ENCODE measurements at places on chromosomes 11 and 22.

DNA sequence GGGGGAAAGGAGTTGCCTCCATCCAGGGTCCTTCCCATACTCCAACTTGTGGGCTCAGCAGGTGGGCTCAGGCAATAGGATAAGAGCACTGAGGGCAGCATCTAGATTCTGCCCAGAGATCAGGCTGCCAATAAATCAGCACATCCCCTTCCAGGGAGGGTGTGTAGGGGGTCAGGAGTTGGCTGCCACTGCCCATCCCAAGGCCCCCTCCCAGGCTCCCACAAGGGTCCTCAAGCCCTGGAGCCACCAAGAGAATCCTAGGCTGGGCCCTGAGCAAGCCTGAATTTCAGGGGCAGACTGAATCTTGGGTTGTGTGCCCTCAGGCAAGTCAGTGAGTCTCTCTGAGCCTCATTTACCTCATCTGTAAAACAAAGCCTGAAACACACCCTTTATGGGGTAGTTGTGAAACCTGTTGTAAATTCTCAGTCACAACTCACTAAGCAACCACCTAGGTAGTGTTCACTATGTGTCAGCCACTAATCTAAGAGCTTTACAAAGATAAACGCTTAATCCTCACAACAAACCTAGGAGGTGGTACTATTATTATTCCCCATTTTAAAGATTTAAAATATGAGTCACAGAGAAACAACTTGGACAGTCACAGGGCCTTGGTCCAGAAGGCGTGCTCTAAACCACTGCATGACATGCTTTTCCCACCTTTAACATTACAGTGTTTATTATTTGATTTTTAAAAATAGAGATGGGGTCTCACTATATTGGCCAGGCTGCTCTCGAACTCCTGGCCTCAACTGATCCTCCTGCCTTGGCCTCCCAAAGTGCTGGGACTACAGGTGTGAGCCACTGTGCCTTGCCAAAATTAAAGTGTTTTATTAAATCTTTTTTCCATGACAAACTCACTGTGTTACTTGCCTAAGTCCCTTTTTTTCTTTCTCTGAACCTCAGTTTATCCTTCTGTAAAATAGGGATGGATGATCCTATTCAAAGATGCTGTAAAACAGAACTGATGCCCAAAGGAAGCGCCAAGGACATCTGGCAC, 36.2 kb downstream of the LMO1 start:
- DNase-seq: no peak

DNA sequence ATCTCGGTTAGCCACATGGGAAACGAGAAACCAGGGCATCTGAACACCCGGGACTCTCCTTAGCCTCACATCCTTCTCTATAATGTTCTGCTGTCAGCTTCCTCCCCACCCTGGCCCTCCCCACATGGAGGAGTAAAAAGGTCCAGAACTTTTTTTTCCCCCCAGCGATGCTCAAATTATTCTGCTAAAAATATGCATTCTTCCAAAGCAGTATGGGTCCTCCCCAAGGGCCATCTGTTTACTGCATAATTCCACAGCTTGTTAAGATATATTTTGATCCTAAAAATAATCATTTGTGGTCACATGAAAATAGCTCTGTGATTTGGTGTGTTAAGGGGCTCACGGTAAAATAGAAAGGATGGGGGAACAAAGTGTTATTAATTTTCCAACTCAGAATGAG, 281.5 kb upstream of the NARS2 start:
- DNase-seq: no peak

DNA sequence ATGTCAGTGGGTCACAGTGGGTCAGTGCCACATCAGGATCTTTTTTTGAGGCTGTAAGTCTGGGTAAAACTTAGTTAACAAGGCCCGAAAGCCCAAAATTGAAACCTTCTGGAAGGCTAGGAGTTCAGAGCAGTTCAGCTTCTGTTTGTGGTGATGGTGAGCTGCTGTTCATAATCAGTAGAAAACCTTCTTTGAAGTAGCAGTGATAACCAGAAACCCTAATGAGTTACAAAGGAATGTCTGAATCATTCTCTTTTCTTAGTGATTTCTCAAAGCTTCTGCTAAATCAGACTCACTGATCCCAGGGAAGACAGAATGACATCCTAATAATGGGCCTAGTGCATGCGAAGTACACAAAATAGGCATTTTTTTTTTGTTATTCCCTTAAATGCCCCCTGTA, 124.7 kb downstream of the PARVA start:
- DNase-seq: no peak

- no peak for DNase-seq
Measured at GRCh38 chr11:29183301-29183700, 833.5 kb downstream of the KCNA4 start.

GRCh38 chr11:23789938-23790371, 706.9 kb upstream of the LUZP2 start:
- DNase-seq: no peak

- DNase-seq: no peak
Measured at GRCh38 chr11:8337130-8337795, 73.6 kb upstream of the LMO1 start.

DNA sequence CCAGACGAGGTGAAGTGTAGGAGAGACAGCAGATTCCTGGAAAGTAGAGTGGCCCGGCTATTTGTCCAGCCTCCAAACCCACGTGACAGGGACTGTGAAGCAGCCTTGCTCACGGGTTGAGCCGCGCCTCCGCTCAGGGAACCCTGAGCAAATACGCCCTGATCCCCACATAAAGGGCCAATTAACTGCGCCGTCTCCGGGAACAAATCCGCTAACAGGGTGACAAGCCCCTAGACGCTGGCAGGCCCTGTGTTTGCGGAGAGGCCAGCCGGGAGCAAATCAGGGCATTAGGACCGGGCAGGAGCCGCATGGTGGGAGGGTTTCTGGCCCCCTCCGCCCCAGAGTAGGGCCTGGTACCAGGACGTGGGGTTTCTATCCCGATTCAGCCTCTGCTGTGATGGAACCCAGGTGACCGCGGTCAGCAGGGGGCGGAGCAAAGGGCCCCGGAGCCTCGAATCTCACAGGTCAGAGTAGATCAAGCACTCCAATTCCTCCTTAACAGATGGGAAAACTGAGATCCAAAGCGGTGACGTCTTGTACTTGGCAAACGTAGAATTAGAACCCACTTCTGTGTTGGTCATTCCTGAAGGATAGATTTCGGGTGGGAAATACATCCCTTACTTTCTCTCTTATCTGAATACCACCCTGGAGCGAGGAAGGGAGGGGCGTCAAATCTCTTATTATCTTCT, 2.0 kb upstream of the ROBO3 start:
- peak; percentile 71 for DNase-seq

GRCh38 chr11:68687311-68687710, 3.0 kb downstream of the GAL start:
- no peak for DNase-seq

DNA sequence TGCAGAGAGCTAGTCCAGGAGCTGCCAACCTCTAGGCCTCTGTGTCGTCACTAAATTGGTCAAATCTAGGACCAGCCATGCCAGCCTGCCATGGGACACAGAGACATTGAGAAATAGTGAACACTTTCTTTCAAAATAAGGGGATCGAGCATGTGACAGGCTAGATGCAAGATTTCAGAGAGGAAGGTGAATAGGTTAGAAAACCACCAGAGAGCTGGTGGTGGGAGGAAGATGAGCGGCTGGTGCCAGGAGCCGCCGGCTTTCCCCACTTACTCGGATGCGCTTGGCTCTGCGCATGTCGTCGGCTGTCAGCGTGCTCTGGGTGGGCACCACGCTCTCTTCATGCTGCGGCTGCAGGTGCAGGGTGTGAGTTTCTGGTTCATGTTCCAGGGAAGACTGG, 35.4 kb upstream of the NFRKB start:
- DNase-seq: no peak

- no peak for DNase-seq
Measured at GRCh38 chr11:57181678-57182305, at the start of gene LRRC55. Gene LRRC55 (plus strand): TSS chr11:57181953. CDS start chr11:57182023, 70 bp downstream.

- DNase-seq: no peak
Measured at GRCh38 chr11:22130462-22131053, 62.3 kb upstream of the ANO5 start.

- DNase-seq: no peak
Measured at GRCh38 chr22:31241936-31242335, 29.8 kb downstream of the LIMK2 start.

- no peak for DNase-seq
Measured at GRCh38 chr22:19657252-19658056, 56.8 kb upstream of the SEPTIN5 start.

Data from coronary artery (tissue), 2 donors.